ENCODE measurements at places on chromosomes 2 and 18.

DNA sequence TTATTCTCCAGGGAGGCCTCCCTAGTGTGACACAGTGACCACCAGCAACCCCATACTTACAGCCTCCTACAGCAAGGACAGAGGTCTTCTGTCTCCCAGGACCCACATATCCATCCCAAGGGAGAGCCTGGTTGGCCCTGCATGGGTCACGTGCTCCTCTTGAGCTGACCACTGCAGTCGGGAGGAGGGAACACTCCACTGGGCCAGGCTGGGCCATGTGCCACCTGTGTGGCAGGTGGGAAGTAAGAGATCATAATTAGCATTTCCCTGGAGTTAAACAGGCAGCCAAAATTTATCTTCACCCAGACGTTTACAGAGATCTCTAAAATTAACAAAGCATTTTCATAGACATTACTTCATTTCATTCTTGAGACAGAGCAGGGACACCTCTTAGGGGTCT, 33.4 kb upstream of the MLPH start:
- no peak for DNase-seq

- DNase-seq: no peak
Observed at GRCh38 chr18:51068105-51068504, 38.1 kb downstream of the SMAD4 start.

GRCh38 chr2:238055841-238056240, 5.0 kb upstream of the SCLY start:
- DNase-seq: no peak

DNA sequence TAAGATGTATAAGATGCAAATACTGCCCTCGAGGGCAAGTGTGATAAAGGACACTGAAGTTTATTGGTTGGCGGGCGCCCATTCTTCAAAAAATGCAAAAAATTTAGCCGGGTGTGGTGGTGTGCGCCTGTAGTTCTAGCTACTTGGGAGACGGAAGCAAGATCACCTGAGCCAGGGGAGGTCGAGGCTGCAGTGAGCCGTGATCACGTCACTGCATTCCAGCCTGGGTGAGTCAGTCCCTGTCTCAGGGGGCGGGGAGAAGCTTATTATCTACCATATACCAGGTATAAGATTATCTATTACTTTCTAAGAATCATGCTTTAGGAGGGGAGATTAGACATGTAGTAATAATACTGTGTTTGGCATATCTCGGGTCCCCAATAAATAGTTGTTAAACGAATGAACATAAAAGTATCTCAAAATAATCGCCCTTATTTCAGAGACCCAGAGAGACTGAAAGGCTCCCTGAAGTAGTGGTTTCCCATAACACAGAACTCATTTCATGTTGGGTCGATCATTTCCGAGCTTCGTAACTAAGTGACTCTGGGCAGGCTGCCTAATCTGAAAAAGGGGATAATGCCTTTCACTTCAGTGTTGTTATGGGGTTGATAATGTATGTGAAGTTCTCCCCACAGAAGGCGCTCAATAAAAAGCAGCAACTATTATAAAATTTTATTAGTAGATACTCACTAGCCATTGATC, 1.2 kb upstream of the SELENOI start:
- no peak for DNase-seq

DNA sequence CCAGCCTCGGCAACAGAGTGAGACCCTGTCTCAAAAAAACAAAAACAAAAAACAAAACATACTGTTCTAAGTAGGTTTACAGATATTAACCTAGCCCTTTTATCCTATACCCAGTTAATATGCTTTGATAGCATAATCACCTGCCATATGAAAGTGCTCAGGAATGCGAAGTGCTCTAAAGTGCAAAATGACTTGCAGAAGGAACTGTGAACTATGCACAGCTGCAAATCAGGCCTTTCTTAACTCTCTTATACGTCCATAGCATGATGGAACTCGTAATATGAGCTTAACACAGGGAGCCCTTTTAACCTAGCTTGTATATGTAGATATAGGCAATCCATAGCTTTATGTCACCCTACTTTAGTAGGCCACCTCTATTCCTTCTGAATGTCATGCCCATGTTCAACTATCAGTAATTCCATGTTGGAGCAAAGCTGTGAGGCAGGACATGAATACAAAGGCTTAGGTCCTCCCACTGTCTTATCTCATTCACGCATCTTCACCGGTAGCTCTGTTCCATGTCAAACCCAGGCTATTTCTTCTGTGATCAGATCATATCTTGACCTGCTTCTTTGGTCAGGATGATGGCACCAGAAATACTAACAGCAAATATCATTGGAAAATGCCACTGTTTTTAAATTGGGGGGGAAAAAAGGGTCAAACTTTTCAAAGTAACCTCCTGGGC, 72.9 kb downstream of the PRPF40A start:
- no peak for DNase-seq

- DNase-seq: no peak
Observed at GRCh38 chr2:96198921-96199320, 9.7 kb downstream of the STARD7 start.

- DNase-seq: no peak
Observed at GRCh38 chr2:10123281-10123680, 742 bp downstream of the RRM2 start.

- DNase-seq: no peak
Observed at GRCh38 chr2:164102366-164102765, 366.6 kb upstream of the FIGN start.

- no peak for DNase-seq
Observed at GRCh38 chr18:80191907-80192652, 55.2 kb downstream of the PARD6G start.

- no peak for DNase-seq
Observed at GRCh38 chr2:212994976-212995375, 156.4 kb downstream of the IKZF2 start.

DNA sequence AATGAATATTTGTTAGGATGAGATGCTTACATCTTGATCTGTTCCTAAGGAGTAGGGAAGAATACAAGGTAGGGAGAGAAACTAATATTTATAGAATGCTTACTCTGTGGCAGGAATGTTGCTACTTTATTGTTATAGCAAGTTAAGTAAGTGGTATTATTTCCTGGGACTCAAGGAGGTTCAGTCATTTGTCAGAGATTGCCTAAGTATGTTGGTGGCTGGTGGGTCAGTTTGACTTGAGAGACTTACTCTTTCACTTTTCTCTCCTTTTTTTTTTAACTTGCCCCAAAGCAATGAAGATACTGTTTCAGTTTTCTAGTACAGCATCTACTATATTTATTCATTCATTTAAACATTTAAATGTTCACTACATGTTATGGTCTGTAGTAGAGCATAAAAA, 209.2 kb upstream of the STON1 start:
- no peak for DNase-seq

GRCh38 chr2:156672556-156673332, 236.6 kb downstream of the GPD2 start:
- DNase-seq: no peak
